Cortex of kidney (tissue), 1 donor: ENCODE measurements at places on chromosomes 16 and 17.

DNA sequence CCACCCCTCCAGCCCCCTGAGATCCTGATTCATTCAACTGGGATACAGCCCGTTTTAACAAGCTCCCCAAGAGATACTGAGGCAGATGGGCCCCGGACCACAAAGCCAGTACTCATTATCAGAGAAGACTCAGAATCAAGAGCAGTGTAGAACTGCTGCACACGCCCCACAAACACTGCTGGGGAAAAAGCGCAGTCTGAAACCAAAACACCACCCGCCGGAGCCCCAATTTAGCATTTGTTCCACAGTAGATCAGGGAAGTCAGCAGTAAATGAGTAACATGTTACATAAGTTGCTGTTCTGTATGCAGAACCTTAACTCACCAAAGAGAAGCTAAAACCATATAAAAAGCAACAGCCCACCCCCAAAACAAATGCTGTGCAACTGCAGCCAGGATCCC lies 123.6 kb downstream of the CDYL2 start:
- no peak for DNase-seq

GRCh38 chr16:64903770-64904169 lies 218.1 kb downstream of the CDH11 start:
- DNase-seq, result no peak

GRCh38 chr17:17494499-17494869 lies 1.7 kb downstream of the RASD1 start:
- DNase-seq, result no peak

DNA sequence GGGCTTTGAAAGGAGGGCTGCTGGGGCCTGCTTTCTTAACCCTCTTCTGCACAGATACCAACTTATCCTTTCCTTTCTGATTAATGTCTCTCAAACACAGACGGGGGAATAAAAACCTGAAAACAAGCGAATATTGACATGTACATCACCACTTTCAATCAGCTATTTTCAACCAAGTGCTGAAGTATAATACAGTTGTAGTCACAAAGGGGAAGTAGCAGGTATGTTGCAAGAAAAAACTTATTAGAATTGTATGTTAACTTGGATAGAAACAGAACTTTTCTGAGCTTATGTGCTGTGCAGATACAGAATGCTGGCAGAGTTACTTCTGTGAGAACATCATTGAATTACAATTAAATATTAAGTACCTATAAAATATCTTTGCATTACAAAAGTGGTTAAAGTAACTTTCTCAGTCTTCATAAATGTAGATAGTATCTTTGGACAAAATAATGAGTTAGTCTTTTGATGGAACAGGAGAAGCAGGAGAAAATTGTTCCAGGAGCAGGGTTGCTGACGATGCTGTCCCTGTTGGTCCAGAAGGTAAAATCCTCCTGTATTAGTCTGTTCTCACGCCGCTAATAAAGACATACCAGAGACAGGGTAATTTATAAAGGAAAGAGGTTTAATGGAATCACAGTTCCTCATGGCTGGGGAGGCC lies 59.5 kb downstream of the RPTOR start:
- no peak for DNase-seq

DNA sequence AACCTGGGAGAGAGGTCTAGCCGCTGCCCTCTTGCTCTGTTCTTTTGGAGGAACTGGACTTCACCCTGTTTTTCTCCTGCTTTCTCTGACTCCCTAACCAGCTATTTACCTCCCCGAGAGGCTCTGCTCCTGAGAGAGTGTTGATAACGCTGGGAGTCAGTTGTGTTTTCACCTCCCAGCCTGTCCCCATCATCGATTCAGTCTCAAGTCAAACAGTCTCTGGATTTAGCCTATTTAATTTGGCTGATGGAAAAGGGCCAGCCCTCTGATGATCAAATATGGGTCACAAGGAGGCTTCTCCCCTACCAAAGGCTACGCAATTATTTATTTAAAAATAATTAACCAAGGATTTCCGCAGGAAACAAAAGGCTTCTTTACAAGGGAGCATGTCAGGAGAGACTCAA lies 31.8 kb downstream of the HNF1B start:
- no peak for DNase-seq

DNA sequence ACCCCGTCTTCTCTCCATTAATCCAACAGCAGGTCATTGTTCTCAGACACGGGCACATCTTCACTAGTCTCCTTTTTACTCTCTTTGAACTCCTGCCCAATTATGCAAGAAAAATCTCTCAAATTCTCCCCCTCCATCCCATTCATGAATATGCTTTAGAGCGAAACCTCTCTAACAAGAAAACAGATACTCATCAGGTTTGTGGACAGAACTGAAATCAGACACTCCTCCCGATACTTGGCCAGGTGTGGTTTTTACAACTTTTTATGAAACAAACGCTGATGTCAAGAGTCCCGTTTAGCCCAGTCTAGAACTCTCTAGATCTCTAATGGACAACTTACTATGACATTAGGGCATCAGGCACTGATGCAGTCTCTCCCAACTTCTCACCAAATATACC lies 40.9 kb downstream of the PIK3R5 start:
- no peak for DNase-seq

DNA sequence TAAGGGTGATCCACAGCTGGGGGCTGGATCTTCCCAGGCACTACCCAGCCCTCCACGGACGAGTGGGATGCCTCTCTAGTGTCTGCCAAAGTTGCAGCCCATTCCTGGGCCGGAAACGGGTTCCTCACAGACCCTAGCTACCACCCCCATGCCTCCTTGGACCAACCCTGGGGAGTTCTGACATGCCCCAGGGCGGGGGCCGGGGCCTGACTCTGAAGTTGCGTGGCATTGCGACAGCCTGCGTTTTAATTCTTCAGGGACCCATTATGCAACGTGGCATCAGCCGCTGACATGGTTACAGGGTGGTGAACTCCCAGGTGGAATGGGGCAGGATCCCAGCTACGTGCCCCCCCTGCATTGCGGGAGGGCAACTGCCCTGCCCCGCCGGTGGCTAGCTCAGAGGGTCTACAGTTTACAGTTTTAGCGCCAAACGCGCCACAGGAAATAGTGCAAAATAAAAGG lies 2.7 kb downstream of the CBX4 start:
- DNase-seq, result no peak

DNA sequence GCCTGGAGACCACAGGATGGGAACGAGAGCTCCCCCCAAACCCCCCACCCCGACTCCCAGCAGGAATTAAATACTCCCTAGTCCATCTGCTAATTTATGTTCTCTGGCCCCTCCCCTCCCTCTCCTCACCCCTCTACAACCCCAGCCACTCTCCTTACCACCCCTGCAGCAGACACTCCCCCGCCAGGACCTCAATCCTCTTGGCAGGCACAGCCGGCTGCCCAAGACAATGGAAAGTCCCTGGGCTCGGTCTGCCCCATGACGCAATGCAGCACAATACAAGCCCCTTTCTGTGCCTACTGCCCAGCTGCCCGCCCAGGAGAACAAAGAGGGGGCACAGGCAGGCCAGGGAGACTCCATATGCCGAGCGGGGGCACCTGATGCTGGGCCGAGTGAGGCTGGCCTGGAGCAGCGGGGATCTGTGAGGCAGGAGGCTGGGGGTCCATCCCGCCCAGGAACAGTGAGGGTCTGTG lies 30.3 kb upstream of the CDC42EP4 start:
- no peak for DNase-seq

DNA sequence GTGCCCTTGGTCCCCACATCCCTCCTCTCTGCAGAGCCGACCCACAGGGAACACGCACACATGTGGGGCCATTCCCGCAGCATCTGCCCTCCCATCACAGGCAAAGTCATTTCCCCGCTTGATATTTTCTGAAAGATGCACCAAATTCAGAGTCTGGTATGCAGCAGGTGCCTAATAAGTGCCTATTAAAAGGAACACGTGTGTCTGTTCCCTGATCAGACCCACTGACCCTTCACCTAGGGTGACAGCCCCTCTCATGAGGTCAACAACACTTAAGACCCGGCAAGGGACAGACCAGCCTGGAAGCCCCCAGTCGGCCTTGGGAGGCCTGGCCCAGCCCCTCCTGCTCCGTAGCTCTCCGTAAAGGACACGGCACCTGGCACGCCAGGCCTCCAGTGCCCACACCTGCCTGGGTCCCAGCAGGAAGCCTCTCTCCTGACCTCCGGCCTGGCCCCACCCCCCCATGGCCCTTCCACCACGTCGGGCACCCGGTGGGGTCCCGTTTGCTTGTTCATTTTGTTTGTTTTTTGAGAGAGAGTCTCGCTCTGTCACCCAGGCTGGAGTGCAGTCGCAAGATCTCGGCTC lies 20.0 kb downstream of the UNKL start:
- DNase-seq, result no peak

- no peak for DNase-seq
Observed at GRCh38 chr17:41632482-41633105, 8.2 kb upstream of the KRT17 start.

DNA sequence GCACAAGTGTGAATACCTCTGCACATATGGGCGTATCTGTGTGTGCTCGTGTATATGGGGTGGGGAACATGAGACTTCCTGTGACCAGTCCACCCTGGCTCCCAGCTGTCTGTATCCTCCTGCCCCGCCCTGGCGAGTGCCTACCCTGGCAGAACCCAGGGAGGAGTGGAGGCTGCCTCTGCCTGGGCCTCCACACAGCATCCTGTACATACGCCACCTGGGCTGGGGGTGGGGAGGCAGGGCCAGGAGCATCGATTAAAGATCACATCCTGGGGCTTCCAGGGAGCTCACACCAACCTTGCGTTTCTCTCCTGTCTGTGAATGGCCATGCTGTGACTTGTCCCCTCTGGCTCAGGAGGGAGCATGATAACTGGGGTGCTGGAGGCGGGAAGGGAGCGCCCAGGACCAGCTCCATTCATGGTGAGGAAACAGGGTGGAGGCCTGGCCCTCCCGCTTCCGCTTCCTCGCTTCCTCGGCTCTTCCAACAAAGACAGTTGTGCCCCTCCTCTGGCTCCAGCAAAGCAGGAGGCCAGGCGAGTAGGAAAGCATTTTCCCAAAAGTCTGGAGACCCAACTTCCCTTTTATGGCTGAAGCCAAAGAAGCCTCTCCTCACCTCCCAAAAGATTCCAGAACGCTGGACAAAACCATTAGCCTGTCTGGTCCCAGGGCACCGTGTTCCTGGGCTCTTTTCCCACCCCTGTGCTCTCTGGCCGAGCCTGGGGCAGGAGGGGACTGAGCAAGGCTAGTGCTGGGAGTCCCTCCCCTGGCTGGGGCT lies 22.9 kb downstream of the ADAM11 start:
- DNase-seq, result no peak
